ENCODE measurements at places on chromosomes 16 and 17. TPM values are rescaled to one million over a fixed set of nuclear protein-coding genes. Genes with fewer than 3 reads are reported as not detected.

- H3K4me1 ChIP-seq, result no peaks in the 10 kb centered on the region
- H3K27me3 ChIP-seq, result no peaks in the 10 kb centered on the region
- no peak overlapping the region for H3K27ac ChIP-seq
- DNase-seq, result no peak
- H3K4me3 ChIP-seq, result no peak overlapping the region
Measured at GRCh38 chr16:11692651-11693050, 24.4 kb downstream of the SNN start.

- no peaks in the 10 kb centered on the region for H3K27me3 ChIP-seq
- DNase-seq, result no peak
- H3K27ac ChIP-seq, result no peak overlapping the region
- H3K4me1 ChIP-seq, result no peaks in the 10 kb centered on the region
Measured at GRCh38 chr16:30797670-30798309, 10.8 kb upstream of the ZNF629 start.

- no peak for DNase-seq
- no peaks in the 10 kb centered on the region for H3K36me3 ChIP-seq
- H3K27ac ChIP-seq, result no peak overlapping the region
Measured at GRCh38 chr17:74172700-74173099, 30.8 kb upstream of the RPL38 start.

- H3K36me3 ChIP-seq, result no peaks in the 10 kb centered on the region
- DNase-seq, result no peak
- H3K4me3 ChIP-seq, result no peak overlapping the region
- no peak overlapping the region for H3K27ac ChIP-seq
- no peaks in the 10 kb centered on the region for H3K27me3 ChIP-seq
- H3K4me1 ChIP-seq, result peaks cover 2% of the 10 kb centered on the region
Measured at GRCh38 chr16:85094812-85095211, 17.5 kb downstream of the CIBAR2 start.

- no peak for DNase-seq
- H3K4me1 ChIP-seq, result no peaks in the 10 kb centered on the region
- no peak overlapping the region for H3K27ac ChIP-seq
- no peaks in the 10 kb centered on the region for H3K27me3 ChIP-seq
Measured at GRCh38 chr17:75987041-75987440, 8.0 kb downstream of the TEN1 start.

GRCh38 chr16:48790151-48790550 lies 180.2 kb upstream of the N4BP1 start:
- H3K36me3 ChIP-seq, result no peaks in the 10 kb centered on the region
- no peak overlapping the region for H3K4me3 ChIP-seq
- H3K27me3 ChIP-seq, result peaks cover 9% of the 10 kb centered on the region
- no peaks in the 10 kb centered on the region for H3K4me1 ChIP-seq

GRCh38 chr17:30796016-30796415 lies 28.5 kb downstream of the CRLF3 start:
- H3K4me1 ChIP-seq, result no peaks in the 10 kb centered on the region
- H3K4me3 ChIP-seq, result no peak overlapping the region
- no peaks in the 10 kb centered on the region for H3K27me3 ChIP-seq
- DNase-seq, result no peak
- H3K27ac ChIP-seq, result no peak overlapping the region
- peaks cover 76% of the 10 kb centered on the region for H3K36me3 ChIP-seq

GRCh38 chr16:89761304-89761922 lies 40.1 kb downstream of the ZNF276 start:
- H3K4me1 ChIP-seq, result no peaks in the 10 kb centered on the region
- H3K27me3 ChIP-seq, result no peaks in the 10 kb centered on the region
- DNase-seq, result no peak
- peaks cover 80% of the 10 kb centered on the region for H3K36me3 ChIP-seq
- no peak overlapping the region for H3K4me3 ChIP-seq

DNA sequence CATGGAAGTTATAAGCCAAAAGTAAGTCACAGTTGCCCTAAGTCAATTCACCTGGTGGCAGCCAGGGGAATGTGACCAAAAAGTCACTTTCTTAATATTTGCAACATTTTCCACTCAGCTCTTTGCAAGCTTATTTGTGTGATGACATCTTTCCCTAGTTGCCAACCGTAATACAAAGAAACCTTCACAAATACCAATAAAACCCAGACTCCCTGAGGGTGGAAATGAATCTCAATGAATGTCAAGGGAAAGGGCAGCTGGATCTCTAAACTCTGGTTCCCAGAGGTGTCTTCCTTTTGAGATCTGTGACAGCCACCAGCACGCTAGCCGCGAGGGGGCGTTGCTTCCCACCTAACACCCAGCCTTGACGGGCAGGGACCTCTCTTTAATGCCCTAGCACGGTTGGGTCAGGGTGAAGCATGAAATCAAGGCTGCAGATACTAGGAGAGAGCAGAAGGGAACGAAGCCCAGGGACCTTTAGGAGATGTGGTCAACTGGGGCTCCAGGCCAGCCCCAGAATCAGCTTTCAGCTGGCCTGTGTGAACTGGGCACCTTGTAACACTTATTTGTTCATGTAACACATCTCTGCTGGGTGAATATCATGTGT lies 82.2 kb downstream of the CMC2 start:
- no peaks in the 10 kb centered on the region for H3K36me3 ChIP-seq
- no peak overlapping the region for H3K27ac ChIP-seq
- peak; percentile 95 for DNase-seq
- H3K27me3 ChIP-seq, result no peaks in the 10 kb centered on the region
- no peak overlapping the region for H3K4me3 ChIP-seq
- no peaks in the 10 kb centered on the region for H3K4me1 ChIP-seq

- no peak overlapping the region for H3K4me3 ChIP-seq
- H3K4me1 ChIP-seq, result no peaks in the 10 kb centered on the region
- DNase-seq, result no peak
Measured at GRCh38 chr17:44249501-44250246, 18.3 kb downstream of the SLC4A1 start.

DNA sequence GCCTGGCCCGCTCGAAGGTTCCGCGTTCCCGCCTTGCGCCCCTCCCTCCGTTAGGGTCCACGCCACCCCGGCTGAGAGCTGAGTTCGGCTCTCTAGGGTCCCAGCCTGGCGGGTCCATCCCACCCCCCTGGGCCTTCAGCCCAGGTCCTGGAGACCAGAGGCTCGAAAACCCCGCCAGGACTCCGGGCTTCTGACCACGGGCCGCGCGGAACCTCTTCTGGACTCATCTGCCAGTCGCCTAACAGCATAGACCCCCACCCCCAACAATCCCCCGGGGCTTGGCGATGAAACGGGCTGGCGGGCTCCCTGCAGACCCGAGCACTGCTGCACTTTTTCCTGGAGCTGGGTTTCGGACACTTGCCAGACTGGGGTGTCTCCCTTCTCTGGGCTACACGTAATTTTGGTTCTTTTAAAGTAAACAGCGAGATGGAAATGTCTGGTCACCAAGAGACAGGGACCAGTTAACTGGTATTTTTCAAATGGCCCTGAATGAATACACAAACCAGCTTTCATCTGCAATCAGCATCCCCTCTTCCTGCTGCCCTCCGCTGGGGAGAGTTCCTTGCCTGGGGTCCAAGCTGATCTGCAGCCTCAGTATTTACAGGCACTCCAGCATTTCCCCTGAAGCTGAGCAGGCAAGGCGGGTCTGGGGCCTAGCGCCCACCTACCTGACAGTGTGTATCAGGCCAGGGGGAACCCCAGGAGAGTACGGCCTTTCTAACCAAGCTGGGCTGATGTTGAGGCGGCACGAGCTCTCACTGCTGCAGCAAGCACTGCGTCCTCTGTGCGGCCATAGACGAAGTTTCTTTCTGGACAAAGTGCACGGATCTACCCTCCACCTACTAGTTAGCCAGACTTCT lies 639 bp upstream of the TRIM65 start:
- peak overlapping the region; percentile 88 for H3K4me3 ChIP-seq
- H3K36me3 ChIP-seq, result peaks cover 36% of the 10 kb centered on the region
- peak; percentile 79 for DNase-seq
- peak overlapping the region; percentile 4 for H3K27ac ChIP-seq
- H3K27me3 ChIP-seq, result no peaks in the 10 kb centered on the region
- H3K4me1 ChIP-seq, result peaks cover 12% of the 10 kb centered on the region

DNA sequence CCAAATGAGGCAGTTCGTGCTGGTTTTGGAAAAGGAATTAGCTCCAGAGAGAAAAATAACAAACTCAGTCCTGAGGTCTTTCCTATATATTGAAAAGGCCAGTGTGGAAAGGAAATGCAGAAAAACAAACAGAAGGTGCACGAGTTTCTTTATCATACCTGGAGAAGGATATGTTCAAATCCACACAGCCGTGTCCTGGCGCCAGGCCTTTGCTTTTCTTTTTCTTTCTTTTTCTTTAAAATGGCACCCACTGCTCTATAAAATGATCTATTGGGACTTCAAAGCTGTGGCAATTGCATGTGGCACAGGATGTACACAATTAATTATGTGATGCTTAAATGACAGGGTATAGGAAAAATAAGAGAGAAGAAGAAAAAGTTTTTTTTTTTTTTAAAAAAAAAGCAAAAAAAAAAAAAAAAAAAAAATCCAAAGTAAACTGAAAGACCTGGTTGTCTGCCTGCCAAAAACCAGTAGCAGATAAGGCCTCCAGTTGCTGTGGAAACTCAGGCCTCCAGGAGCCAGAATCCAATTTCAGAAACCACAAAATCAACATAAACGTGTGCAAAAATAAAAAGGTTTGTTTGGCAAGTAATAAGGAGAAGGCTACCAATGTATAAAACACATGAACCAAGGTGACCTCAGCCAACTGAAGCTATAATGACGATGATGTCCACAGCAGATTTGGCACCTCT lies 957.6 kb upstream of the SOX9 start:
- H3K4me1 ChIP-seq, result no peaks in the 10 kb centered on the region
- no peak overlapping the region for H3K27ac ChIP-seq
- H3K4me3 ChIP-seq, result no peak overlapping the region
- no peaks in the 10 kb centered on the region for H3K36me3 ChIP-seq
- no peaks in the 10 kb centered on the region for H3K27me3 ChIP-seq

- no peaks in the 10 kb centered on the region for H3K4me1 ChIP-seq
- no peak overlapping the region for H3K4me3 ChIP-seq
- H3K36me3 ChIP-seq, result peaks cover 47% of the 10 kb centered on the region
- H3K27me3 ChIP-seq, result no peaks in the 10 kb centered on the region
- H3K27ac ChIP-seq, result no peak overlapping the region
Measured at GRCh38 chr17:68255731-68256538, 8.1 kb downstream of the AMZ2 start.

DNA sequence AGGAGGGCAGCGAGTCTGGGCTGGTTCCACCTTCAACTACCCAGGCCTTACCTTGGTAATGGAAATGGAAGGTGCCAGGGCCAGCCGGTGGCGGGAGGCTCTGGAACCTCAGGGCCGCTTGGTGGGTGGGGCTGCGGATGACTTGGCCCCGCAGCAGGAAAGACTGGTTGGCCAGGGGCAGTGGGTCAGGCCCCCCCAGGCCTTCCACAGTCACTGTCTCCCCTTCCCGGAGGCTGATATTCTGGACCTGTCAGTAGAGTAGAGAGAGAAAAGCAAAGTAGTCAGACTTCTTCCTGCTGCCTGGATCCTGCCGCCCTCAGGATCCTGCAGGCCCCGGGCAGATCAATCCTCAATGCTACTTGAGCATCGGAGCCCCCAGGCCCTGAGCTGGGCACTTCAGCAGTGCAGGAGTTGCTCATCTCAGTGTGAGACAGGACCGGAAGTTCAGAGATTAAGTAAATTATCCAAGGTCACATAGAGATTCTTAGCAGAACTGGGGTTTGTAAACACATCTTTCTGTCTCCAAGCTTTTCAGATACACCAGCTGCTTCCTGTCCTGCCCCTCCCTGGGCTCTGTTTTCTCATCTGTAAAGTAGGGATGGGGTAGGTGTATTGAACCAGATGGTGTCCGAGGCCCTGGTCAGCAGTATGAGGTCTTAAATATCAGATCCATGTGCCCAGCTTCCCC lies 18.5 kb upstream of the PHF12 start:
- H3K4me1 ChIP-seq, result peaks cover 24% of the 10 kb centered on the region
- H3K36me3 ChIP-seq, result no peaks in the 10 kb centered on the region
- H3K27me3 ChIP-seq, result no peaks in the 10 kb centered on the region
- no peak overlapping the region for H3K27ac ChIP-seq
- DNase-seq, result no peak

DNA sequence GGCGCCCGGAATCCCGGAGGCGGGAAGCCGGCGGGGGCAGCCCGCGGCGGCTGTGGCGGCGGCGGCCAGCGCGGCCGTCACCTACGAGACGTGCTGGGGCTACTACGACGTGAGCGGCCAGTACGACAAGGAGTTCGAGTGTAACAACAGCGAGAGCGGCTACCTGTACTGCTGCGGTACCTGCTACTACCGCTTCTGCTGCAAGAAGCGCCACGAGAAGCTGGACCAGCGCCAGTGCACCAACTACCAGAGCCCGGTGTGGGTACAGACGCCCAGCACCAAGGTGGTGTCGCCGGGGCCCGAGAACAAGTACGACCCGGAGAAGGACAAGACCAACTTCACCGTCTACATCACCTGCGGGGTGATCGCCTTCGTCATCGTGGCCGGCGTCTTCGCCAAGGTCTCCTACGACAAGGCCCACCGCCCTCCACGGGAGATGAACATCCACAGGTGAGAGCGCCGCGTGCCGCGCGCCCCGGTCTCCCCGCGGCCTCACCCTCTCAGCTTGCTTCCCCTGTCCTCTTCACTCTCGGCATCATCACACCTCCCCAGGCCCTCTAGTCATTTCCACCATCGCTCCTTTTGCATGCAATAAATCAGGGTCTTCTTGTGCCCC lies 706 bp downstream of the SHISA6 start:
- H3K4me1 ChIP-seq, result peaks cover 4% of the 10 kb centered on the region
- DNase-seq, result peak; percentile 85
- peaks cover 61% of the 10 kb centered on the region for H3K27me3 ChIP-seq
- H3K4me3 ChIP-seq, result peak overlapping the region; percentile 52

GRCh38 chr17:61490540-61490975 lies 38.3 kb downstream of the TBX4 start:
- H3K27me3 ChIP-seq, result no peaks in the 10 kb centered on the region
- H3K36me3 ChIP-seq, result no peaks in the 10 kb centered on the region
- DNase-seq, result no peak
- H3K27ac ChIP-seq, result no peak overlapping the region
- H3K4me1 ChIP-seq, result no peaks in the 10 kb centered on the region

Gene IGFALS
- total RNA-seq, result not detected

Gene PLCG2
- total RNA-seq, result 42.8 TPM

Gene SEZ6L2
- total RNA-seq, result 48.7 TPM

Gene ABCA6
- not detected for total RNA-seq

Gene DHX40
- 35.5 TPM for total RNA-seq

Gene AARSD1
- 46.4 TPM for total RNA-seq

Gene ZG16
- not detected for total RNA-seq

Gene KRT36
- total RNA-seq, result not detected

Gene NT5M
- total RNA-seq, result 6.5 TPM

Gene SSTR5
- 0.45 TPM for total RNA-seq

Gene C16orf46
- total RNA-seq, result 3.9 TPM

Gene EVI2A
- total RNA-seq, result not detected

Gene ST6GALNAC1
- total RNA-seq, result not detected

Gene SRCIN1
- total RNA-seq, result 10.8 TPM

Gene CES3
- total RNA-seq, result 2.7 TPM

Gene UMOD
- total RNA-seq, result not detected

Gene TBC1D3H
- total RNA-seq, result not detected
